ENCODE measurements at places on chromosomes 1 and 21.

GRCh38 chr21:22791986-22792560 is 1793.9 kb downstream of the NCAM2 start:
- no peak for DNase-seq

GRCh38 chr21:27700974-27701614 is 734.2 kb upstream of the ADAMTS5 start:
- peak; percentile 40 for DNase-seq

GRCh38 chr1:170247751-170248521 is 102.2 kb downstream of the NTMT2 start:
- DNase-seq = no peak

DNA sequence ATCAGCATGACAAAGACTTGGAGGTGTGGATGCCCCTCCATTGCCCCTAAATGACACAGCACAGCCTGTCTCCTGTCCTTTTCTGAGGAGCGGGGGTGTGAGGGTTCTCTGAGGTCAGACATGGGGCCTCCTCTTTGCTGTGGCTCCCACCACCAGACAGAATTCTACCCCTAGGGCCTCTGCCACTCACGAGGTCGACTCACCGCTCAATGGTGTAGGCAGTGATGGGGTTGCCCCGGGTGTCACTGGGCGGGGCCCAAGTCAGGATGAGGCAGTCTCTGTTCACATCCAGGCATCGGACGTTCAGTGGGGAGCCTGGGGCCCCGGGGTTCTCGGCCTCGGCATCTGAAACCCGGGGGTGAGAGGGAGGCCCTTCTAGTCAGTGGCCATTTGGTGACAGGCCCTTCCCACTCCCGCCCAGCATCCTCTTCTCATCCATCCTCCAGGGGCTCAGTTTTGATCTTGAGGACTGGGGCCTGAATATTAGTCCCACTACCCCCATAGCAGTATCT is 19.9 kb downstream of the MYOM3 start:
- no peak for DNase-seq

DNA sequence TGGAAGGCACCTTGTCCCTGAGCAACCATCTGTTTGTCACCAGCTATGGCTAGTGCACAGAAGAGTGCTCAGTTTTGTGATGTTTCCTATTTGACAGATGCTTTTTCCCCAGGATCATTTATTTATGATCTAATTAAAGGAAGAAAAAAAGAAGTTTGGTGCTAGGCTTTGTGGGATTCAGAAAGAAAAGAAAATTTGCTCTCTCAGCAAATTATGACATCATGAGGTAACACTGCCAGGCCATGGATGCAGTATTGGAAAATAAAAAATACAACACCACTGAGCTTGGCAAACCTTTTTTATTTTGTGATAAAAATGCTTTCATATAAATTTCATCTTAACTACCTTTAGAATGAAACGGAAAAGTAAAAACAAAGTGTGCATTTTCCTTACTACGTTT is 15.5 kb upstream of the ADAM30 start:
- DNase-seq = no peak

- DNase-seq = no peak
These were observed 52.5 kb downstream of the ERI3 start for GRCh38 chr1:44302541-44302940.
